Stimulated activated CD8-positive, alpha-beta memory T cell treated with anti-CD3 and anti-CD28 coated beads, Interleukin-15, amount 100 ng/mL, for 4 hours (primary cell): ENCODE measurements at places on chromosomes 3 and 15.

GRCh38 chr3:75015280-75015679 lies 400.8 kb upstream of the CNTN3 start:
- DNase-seq = no peak

- no peak for DNase-seq
Observed at GRCh38 chr3:138367326-138367850, 19.0 kb downstream of the MRAS start.

GRCh38 chr3:184145111-184145524 lies 10.0 kb downstream of the EIF2B5 start:
- no peak for DNase-seq

DNA sequence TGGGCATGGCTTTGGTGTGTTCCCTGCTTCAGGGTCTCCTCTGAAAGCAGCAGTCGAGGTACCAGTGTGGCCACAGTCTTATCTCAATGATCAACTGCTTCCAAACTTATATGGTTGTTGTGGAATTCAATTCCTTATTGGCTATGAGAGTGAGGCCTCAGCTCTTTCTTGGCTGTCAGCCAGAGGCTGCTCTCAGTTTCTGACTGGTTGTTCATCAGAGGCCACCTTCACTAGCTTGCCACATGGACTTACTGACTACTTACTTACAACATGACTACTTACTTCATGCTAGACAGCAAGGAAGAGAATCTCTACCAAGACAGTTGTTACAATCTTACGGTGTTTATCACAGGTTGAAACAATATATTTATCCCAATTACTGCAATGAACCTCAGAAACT lies 789.2 kb downstream of the DIPK2A start:
- no peak for DNase-seq

DNA sequence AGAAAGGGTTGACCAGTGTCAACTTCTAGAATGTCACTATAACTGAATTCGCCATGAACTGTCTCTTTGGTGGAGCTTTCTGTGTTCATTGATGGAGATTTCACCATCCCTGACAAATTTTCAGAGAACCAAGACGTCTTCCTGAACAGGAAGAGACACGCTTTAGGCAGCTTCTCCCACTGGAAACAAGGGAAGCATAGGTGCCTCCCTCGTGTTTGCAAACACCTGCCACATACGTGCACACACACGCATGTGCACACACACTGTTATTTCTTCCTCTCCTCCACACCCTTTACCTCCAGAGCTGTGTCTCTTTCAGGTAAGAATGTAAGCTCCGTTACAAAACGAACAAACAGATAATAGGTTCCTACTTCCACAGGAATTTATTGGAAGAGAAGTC lies 15.6 kb downstream of the ARRDC4 start:
- DNase-seq = no peak

GRCh38 chr3:15324379-15324808 lies 8.0 kb downstream of the SH3BP5 start:
- DNase-seq = no peak

- DNase-seq = no peak
Observed at GRCh38 chr15:74136814-74137536, 6.6 kb downstream of the ISLR2 start.

DNA sequence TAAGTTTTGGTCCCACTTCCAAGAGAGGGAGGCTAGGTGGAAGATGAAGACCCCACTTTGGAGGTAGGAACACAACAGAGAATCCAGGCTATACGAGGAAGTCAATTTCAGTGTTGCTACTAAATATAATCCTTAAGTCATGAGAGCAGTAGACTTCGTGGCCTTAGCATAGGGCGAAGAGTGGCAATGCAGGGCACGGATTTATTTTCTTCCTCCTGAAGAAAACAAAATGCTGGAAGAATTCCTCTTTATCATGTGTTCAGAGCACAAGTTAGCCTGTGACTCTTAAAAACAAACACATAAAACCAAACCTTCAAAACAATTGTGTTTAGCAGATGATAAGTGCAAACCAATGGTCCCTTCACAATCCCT lies 19.4 kb downstream of the BCL2L10 start:
- DNase-seq = no peak

- no peak for DNase-seq
Observed at GRCh38 chr3:57999417-58000115, 8.7 kb upstream of the FLNB start.

GRCh38 chr15:100932676-100933348 lies 13.7 kb downstream of the LRRK1 start:
- DNase-seq = no peak

- no peak for DNase-seq
Observed at GRCh38 chr3:99543796-99544195, 94.6 kb upstream of the COL8A1 start.
